ENCODE measurements at places on chromosomes 16 and 17.

GRCh38 chr16:67339453-67339852 lies 12.8 kb downstream of the LRRC36 start:
- DNase-seq: no peak
- H3K4me3 ChIP-seq: no peak overlapping the region
- no peak overlapping the region for H3K27ac ChIP-seq
- no peaks in the 10 kb centered on the region for H3K4me1 ChIP-seq

GRCh38 chr17:57544834-57545463 lies 200.2 kb downstream of the CCDC182 start:
- no peaks in the 10 kb centered on the region for H3K27me3 ChIP-seq
- peaks cover 22% of the 10 kb centered on the region for H3K4me1 ChIP-seq
- no peak overlapping the region for H3K4me3 ChIP-seq
- H3K27ac ChIP-seq: no peak overlapping the region

DNA sequence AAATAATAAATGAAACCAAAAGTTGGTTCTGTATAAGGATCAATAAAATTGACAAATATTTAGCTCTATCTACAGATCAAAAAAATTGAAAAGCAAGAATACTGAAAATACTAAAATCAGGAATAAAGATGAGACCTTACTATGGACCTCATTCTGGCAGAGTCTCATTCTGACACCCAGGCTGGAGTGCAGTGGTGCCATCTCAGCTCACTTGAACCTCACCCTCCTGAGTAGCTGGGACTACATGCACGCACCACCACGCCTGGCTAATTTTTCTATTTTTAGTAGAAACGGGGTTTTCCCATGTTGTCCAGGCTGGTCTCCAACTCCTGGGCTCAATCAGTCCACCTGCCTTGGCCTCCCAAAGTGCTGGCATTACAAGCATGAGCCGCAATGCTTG lies 22.0 kb upstream of the KREMEN2 start:
- H3K36me3 ChIP-seq: no peaks in the 10 kb centered on the region
- H3K4me1 ChIP-seq: no peaks in the 10 kb centered on the region
- H3K27me3 ChIP-seq: no peaks in the 10 kb centered on the region
- no peak overlapping the region for H3K27ac ChIP-seq

- DNase-seq: peak; percentile 83
- no peaks in the 10 kb centered on the region for H3K36me3 ChIP-seq
- H3K4me3 ChIP-seq: no peak overlapping the region
- peaks cover 2% of the 10 kb centered on the region for H3K4me1 ChIP-seq
- no peak overlapping the region for H3K27ac ChIP-seq
Measured at GRCh38 chr17:38510421-38511149, 82.3 kb downstream of the ARHGAP23 start.

DNA sequence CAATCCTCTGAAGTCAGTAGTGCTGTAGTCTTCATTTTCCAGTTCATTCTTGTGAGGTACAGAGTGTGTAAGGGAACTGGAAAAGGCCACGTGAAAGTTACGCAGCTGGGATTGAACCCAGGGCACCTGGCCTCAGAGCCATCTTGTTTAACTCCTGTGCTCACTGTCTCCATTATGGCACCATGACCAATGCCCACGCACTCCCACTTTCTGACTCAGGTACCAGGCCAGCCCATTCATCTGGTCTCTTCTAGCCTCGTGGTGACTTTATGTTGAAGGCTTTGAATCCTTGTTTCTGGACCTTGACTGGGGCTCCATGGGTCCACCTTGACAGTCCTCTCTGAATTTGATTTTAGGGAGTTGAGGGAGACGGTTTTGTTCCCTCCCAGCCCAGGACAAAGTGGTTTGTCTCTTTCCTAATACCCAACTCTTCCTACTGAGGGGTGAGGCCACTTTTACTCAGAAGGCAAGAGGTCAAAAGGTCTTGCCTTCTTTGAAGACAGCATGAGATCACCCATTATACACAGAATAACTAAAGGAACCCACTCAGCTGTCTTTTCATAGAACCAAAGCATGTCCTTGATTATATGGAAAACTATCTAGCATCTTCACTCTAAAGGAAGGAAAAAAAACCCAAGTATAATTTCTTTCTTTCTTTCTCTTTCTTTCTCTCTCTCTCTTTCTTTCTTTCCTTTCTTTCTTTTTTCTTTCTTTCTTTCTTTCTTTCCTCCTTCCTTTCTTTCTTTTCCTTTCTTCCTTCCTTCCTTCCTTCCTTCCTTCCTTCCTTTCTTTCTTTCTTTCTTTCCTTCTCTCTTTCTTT lies 50.0 kb downstream of the OTOA start:
- H3K36me3 ChIP-seq: no peaks in the 10 kb centered on the region
- no peaks in the 10 kb centered on the region for H3K4me1 ChIP-seq
- no peak overlapping the region for H3K4me3 ChIP-seq
- H3K27ac ChIP-seq: no peak overlapping the region
- DNase-seq: no peak
- no peaks in the 10 kb centered on the region for H3K27me3 ChIP-seq

DNA sequence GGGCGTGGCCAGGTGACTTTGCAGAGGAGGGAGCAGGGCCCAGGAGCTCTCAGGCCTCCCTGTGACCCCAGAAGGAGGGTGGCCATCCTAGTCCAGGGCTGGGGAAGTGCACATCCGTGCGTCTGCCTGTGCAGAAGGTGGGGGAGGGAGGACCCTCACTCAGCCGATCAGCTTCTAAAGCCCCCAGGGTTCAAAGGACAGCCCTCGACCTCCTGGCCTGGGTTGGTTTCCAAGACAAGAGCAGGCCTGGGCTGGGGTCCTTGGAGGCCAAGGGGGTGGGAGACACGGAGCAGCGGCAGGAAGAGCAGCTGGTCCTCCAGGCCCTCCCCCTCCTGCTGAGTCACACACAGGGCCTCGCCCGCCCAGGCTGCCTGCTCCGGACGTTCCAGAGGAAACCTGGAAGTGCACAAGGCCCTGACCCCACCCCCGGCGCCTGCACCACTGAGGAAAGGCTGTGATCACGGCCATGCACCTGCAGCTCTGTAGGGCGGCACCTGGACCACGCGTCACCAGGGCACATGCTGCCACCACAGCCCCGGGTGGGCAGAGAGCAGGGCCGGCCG lies 67.1 kb upstream of the ZNF469 start:
- no peaks in the 10 kb centered on the region for H3K27me3 ChIP-seq
- no peaks in the 10 kb centered on the region for H3K4me1 ChIP-seq
- H3K36me3 ChIP-seq: no peaks in the 10 kb centered on the region
- no peak overlapping the region for H3K27ac ChIP-seq
